ENCODE measurements at places on chromosomes 4 and X.

DNA sequence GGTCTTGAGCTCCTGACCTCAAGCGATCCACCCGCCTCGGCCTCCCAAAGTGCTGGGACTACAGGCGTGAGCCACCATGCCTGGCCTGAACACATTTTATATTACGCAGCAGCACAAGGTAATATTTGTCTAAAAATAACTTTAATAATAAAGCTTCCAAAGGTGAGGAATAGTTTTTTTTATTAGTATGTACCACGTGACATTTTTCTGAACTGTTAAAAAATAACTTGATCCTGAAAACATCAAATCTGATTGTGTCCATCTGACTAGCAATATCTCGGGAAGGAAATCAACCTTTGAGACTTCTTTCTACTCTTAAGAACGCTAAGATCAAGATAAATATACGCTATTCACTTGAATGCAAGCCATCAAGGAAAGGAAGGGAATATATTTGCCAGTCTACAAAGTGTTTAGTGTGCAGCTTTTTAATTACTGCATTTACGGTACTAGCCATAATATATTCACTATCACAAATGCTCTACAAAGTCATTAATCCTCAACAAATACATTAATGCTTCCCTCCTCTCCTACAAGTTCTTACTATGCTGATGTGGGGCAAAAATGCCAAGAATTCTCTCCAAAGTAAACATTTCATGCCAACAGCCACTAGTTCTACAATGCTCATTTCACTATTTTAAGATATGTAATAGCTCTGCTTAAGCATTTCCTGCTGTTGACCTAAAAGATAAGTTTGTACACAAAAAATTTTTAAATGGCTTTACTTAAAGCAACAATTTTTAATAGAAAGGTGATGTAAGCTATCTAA lies 143.6 kb downstream of the APBB2 start:
- no peak for DNase-seq

DNA sequence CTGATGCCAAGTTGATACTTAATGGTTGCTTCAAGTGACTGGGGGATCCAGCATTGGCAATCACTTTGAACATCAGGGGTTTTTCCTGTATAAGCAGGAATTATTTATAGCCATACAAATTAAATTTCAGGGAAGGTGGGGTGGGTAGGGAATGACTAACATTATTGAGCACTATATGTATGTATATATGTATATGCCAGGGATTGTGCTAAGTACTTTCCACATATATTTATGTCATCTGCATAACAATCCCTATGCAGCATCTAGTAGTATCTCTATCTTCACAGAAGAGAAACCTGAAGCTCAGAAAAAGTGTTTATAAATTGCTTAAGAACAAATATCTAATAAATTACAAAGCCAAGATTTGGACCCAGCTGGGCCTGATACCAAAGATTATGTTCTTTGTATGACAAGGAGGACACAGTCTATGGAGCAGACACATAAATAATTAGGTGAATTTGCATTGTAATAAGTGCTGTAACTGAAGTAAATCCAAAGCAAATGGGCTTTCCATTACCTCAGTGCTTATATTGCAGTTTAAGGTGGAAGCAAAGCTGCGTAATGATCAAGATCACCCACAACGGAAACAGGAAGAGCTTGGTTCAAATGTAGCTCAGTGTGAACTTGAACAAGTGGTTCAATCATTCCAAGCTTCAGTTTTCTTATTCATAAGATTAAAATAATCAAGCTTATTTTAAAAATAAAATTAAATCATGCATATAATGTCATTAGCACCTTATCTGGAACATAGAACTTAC lies 18.9 kb upstream of the RASGEF1B start:
- no peak for DNase-seq

DNA sequence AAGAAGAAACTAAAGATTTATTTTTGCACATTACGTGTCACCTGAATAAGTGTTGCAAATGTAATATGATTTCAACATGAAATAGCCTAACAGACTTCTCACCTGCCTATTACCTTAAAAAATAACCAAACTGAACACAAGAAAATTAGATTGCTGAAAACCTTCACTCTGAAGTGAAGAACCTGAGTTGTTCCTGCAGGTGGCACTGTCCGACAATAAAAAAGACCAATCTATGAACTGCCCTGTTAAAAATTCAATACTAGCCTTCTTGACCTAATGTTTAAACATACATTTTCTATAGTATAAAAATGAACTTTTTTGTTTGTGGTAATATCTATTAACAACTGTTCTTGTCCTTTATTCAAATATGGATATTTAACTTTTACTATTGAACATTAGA lies 69.2 kb upstream of the PNPLA4 start:
- DNase-seq = peak; percentile 14

DNA sequence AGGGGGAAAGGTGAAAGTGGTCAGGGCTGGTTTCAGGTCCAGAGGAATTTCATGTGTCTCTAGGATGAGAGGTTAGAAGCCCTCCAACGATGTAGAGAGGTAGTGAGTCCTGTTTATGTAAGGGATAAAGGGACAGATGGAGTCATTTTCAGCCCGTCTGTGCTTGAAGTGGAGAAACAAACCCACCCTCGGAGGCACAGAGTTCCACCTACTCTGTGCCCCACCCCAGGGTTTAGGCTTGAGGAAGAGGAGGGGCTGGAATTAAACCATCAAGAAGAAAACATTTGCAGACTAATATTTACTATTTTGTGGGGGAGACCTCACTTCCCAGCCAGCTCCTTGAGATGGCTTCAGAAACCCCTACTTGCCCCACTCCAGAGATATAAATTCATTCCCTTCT lies 868 bp upstream of the GNL3L start:
- DNase-seq = no peak

DNA sequence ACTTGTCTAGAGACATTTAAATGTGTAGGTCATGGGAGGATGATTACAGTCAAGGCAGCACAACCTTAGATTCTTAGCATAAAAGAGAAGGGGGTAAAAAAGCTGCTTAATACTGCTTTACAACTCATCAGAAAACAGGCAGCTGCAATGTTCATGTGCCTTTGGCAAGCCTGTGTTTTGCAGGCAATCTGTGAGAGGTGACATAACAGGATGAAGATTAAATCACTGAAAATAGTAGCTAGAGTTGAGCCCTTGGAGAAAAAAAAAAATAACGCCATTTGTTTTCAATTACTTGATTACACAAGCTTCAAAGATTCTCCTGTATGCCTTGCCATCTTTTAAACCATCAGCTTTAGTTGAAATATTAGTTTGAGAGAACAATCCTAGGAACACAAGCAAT lies 847.6 kb upstream of the LCORL start:
- no peak for DNase-seq

DNA sequence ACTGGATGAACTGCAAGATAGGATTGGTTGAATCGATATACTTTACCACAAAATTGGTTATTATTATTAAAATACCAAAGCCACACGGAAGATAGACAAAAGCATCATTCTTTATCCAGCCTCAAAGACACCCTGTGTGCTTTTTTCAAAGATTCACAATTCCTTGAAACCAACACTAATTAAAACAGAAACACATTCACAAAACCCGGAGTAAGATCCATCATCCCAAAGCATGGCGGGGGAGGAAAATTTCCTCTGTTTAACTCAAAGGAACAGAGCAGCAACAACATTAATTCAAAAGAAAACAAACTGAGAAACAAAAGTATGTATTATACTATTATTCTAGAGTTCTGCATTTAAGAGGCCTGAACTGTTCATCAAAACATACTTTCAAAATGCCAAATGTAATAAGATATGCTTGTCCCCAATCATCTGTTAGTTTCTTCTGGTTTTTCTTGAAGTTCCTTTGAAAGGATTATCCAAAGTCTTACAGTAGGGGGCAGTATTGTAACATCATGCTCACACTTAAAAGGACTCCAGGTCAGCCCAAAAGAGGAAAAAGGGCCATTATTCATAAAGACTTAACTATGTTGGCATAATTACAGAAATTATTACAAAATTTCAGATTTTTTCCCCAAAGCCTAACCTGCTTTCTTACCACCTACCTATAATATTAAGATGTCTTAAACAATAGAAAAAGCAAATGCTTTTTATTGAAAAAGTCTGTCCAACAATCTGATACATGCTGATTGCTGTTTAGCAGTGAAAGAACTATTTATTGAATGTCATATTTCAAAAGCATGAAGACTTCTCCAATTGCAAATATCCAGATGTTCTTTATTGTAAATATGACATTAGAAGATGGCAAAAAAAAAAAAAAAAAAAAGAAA lies 168.7 kb downstream of the SCFD2 start:
- no peak for DNase-seq

DNA sequence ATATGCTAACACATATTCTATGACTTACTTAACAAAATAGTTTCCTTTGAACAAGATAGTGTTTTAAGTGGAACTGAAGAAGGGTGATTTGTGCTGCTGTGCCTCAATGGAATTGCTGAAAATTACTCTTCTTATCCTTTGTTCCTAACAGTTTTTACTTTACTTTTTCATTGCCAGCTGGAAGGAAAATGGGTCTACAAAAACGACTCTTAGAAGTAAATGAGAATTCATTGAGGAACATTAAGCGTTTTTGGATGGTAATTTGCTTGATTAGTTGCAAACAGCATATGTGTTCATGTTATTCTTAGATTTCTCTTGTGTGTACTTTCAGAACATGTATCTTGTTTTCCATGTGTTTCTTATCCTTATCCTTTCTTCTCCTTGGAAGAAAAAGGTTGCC lies 170.4 kb upstream of the VEGFC start:
- no peak for DNase-seq

- no peak for DNase-seq
Observed at GRCh38 chr4:11635342-11635741, 206.6 kb upstream of the HS3ST1 start.
